Activated naive CD8-positive, alpha-beta T cell treated with anti-CD3 and anti-CD28 coated beads, Interleukin-2, amount 10 ng/mL, durations not matched to agents 7 days and 5 days (primary cell): ENCODE measurements at places on chromosomes 13 and 19.

- no peak for DNase-seq
Measured at GRCh38 chr13:31639443-31640163, 99.7 kb upstream of the RXFP2 start.

- no peak for DNase-seq
Measured at GRCh38 chr13:110589793-110590390, 25.5 kb upstream of the NAXD start.

DNA sequence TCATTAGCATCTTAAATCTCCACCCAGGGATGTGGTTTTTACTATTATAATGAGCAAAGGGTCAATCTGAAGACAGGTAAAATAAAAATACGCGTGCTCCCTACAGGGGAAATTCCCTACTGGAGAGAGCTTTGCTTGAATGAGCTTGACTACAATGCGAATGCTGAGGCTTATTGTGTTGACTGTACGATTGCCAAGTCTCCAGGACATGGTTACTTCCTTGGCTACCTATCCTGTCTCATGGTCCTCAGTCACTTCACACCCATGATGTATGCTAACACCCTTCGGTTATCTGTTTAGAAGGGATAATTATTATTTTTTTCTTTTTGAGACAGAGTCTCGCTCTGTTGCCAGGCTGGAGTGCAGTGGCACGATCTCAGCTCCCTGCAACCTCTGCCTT lies 61.7 kb downstream of the ZNF627 start:
- DNase-seq, result no peak

- no peak for DNase-seq
Measured at GRCh38 chr13:44732503-44733098, 156.5 kb upstream of the TSC22D1 start.

GRCh38 chr13:72696579-72696978 lies 30.9 kb downstream of the MZT1 start:
- DNase-seq, result no peak

GRCh38 chr13:110271313-110271712 lies 35.6 kb downstream of the COL4A1 start:
- no peak for DNase-seq

DNA sequence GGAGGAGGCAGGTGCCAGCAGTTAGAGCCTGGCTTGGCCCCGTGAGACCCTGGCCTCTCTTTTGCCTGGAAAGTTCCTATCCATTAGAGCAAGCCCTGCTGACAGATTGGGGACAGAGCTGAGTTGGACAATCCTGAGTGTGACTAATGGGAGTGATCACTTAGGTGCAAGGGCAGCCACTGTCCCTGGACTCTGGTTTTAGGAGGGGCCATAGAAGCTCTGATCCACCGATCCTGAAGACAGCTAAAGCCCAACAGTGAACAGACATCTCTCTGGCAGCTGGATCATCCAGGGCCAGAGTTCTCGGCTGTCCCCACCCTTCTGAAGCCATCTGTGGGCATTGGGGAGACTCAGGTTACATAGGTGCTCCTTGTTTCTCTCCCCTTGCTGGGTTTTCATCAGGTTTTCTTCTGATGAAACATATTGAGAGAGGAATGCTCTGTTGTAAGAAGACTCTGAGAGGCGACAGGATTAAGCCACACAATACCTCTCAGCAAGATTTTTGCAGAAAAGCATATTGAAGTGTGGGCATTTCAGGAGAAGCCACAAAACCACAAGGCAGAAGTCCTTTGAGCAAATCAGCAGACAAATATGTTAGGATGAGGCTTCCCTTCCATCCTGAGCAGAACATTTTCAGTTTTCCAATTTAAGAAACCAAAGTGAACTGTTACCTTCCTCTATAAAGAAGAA lies 288.0 kb upstream of the MAB21L1 start:
- DNase-seq, result no peak

GRCh38 chr13:35812736-35813135 lies 318.4 kb downstream of the DCLK1 start:
- DNase-seq, result no peak
